ENCODE measurements at places on chromosomes 7 and 10.

DNA sequence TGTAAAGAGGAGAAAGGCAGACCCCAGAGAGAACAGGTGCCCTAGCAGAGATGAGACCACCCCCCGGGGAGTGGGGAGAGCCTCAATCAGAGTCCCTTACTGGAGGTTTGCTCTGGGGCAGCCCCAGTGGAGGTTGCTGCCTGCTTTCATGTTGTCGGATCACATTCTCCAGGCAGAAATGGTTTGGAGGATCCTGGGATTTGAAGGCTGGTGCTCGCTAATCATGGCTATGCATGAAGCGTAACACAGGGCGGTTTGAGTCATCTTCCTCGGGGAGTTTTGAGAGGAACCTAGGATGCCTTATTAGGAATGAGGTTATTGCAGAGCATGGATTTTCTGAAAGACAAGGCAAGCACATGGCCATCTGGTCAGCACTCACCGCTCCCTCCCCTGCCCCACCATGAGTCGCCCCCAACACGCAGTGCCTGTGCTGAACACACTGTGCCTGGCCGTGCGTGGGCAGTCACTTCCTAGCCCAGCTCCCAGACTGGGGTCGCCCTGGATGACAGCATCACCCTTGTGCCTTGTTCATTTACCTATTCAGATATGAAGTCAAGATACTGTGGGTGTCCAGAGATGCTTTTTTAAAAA, 319.9 kb downstream of the DPP6 start:
- DNase-seq, result no peak

- no peak for DNase-seq
Observed at GRCh38 chr7:26815426-26815825, 49.0 kb downstream of the SKAP2 start.

GRCh38 chr10:6336016-6336415, 133.3 kb downstream of the PFKFB3 start:
- no peak for DNase-seq

GRCh38 chr10:63549810-63550209, 28.6 kb downstream of the REEP3 start:
- no peak for DNase-seq

DNA sequence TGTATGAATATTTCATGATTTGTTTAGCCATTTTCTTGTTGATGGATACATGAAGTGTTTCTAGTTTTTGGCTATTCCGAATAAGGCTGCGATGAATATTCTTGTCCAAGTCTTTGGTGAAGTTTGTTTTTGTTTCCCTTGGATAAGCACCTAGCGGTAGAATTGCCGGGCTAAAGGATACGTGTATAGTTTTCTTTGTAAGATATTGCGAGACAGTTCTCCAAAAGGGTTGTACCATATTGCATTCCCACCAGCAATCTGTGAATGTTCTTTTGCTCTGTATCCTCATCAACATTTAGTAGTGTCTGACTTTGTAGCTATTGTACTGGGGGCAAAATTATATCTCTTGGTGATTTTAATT, 142.6 kb downstream of the DOCK1 start:
- no peak for DNase-seq

GRCh38 chr10:130300608-130301020, 164.4 kb downstream of the GLRX3 start:
- DNase-seq, result peak; percentile 33

GRCh38 chr10:42551582-42552187, 86.7 kb downstream of the ZNF33B start:
- no peak for DNase-seq

DNA sequence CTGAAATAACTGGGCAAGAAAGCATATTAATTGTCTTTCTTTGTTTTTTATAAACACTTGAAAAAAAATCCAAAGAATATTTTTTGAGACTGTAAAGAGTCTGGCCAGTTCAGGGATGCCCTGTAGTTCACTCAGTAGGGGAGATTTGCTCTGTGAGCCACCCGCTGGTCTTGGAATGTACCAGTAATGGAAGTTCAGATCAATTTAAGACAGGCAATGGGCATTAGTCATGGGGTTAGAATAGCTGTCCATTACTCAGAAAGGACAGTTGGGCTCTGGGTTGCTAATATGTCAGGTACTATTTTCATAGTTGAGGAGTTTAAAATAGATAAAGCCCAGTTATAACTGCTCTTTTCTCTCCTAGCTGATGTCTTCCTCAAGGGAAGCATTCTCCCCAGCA, 38.7 kb downstream of the A1CF start:
- DNase-seq, result no peak

DNA sequence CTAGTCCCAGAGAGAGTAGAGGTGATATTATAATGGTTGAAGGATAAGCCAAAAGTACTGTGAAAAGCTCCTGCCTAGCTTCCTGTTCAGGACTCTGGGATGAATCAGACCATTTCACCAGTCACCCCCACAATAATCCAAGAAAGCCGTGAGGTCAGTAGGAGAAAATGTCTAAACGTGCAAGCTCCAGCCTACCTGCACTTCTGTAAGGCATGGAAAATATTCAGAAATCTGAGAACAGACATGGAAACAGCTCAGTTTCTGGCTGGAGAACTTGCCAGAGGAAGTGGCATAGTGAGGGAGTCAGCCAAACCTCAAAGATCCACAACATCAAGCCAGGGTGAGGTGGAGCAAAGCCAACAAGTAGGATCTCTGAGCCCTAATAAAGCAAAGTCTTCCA, 58.2 kb downstream of the ELAPOR2 start:
- no peak for DNase-seq

DNA sequence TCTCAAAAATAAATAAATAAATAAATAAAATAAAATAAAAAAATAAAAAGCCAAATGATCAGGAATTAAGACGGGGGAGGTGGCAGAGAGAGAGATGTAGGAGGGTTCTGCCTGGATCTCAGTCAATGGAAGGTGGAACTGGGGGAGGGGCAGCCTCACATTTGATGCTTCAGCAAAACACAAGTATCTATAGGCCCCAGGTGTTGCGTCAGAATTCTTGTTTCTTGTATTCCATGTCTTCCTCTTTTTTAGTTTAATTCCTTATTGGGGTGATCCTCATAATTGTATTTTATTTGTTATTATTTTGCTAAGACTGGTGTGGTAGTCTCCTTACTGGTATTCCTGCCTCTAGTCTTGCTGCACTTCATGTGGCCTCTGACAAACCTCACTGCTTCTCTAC, 41.4 kb upstream of the SMARCD3 start:
- DNase-seq, result no peak

DNA sequence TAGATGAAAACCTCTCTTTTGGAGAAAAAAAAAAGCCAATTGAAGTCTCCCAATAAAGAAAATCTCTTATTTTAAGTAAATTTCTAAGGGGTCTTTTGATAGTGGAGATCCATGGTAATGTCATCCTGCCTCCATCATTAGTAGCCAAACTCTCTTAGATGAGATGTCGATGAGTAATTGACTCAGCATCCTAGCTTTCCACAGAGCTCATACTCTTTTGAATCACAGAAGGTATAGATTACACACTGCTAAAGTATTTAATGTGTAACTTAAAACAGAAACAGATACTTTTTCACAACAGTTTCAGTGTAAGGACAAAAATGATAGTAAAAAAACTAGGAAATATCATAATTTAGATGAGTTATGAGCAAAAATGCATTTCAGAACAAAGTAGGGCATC, 19.4 kb downstream of the MAGI2 start:
- no peak for DNase-seq

GRCh38 chr10:48653944-48654698, 30.6 kb upstream of the WDFY4 start:
- no peak for DNase-seq

- DNase-seq, result no peak
Observed at GRCh38 chr10:17802976-17803375, 6.2 kb upstream of the MRC1 start.

DNA sequence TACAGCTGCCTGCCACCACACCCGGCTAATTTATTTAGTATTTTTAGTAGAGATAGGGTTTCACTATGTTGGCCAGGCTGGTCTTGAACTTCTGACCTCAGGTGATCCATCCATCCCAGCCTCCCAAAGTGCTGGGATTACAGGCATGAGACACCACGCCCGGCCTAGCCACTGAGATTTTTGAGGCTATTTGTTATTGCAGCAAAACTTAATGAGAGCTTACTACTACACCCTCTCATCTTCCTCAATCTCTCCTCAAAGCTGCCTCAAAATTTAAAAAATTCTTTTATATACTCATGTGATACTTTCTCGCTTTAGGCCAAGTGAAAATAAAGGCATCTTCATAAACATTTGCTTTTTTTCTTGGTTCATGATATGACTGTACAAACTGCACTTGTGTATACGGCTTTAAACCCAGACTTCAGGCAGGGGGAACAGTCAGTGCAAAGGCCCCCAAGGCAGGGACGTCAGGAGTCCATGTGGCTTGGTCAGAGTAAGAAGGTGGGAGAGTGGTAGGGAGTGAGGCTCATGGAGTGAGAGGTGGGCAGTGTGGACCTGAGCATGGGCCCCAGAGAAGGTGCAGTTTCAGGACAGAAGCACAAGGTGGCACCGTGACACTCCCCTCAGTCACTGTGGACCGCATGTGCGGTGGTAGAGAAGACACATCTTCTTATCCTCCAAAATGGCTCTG, 55.5 kb downstream of the SYPL1 start:
- peak; percentile 60 for DNase-seq

GRCh38 chr10:6423004-6423403, 157.1 kb downstream of the PRKCQ start:
- no peak for DNase-seq

DNA sequence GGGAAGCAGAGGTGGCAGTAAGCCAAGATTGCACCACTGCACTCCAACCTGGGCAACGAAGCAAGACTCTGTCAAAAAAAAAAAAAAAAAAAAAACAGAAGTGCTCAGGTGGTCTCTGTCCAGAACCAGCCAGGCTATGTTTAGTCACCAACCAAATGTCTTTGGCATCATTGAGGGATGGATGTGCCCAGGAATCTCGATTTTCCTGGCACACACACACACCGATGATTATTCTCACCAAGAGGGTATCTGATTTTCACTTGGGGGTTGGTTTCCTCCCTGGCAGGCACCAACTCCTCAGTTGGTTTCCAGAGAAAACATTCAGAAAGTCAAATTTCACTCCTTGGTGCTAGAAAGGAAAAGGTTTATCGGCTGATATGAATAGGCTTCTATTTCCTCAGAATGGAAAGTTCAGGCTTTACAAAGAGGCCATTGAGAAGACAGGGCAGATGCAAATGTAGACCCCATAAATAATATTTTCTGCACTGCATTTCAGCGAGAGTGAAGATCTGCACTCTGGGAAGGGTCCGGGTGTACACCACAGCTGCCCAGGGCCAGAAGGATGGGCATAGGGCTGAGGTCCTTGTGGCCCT, 154.8 kb downstream of the TNS3 start:
- no peak for DNase-seq

All from NCI-H1930 (cell line).